ENCODE measurements at places on chromosomes 2 and 18.
A peak's percentile ranks its signal among the peaks of the same experiment; 100 is the strongest.

DNA sequence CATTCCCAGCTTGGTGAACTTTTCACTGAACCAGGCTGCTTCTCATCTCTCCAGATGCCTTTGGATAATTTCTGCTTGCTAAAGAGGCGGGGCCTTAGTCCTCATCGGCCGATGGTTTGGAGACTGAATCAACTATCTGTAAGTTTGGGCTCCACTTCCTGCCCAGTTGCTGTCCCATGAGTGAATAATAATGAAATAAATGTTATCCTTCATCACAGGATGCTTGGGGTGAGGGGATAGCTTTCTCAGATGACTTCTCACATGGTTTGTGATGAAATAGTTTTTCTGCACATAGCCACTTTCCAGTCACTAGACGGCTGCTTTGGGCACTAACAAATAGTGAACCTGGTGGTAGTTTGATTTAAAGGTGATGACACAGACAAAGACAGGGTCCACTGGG is 376.6 kb upstream of the TRIB2 start:
- no peak for DNase-seq

- DNase-seq, result no peak
Measured at GRCh38 chr2:12824351-12824777, 107.6 kb downstream of the TRIB2 start.

- no peak for DNase-seq
Measured at GRCh38 chr18:63284827-63285733, 34.5 kb downstream of the BCL2 start.

- DNase-seq, result no peak
Measured at GRCh38 chr2:119311371-119311770, 55.3 kb downstream of the C2orf76 start.

DNA sequence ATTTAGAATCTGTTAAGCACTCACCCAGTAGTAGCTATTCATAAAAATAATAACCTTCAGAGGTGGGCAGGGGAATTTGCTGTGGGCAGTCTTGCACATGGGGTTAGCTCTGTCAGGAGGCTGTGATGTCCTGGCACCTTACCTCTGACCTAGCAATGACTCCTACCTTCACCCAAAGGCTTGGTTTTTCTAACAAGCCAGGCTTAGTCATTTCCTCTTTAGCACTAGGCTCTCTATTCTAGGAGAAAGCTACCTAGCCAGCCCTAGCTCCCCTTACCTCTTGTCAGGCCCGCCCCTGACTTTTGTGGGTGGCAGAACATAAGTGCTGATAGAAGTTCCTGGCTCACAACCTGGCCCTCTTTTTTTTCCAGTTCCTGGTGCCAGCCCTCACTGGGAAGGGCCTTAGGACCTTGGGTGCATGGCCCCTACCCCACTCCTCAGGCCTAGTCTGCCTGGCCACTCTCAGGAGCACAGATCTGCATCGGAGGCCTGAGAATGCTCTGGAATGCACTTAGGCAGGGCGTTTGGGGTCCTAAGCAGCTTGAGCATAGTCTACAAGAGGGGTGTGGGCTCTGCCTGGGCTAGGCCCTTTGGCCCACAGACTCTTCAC is 17.7 kb downstream of the CPLX4 start:
- no peak for DNase-seq

DNA sequence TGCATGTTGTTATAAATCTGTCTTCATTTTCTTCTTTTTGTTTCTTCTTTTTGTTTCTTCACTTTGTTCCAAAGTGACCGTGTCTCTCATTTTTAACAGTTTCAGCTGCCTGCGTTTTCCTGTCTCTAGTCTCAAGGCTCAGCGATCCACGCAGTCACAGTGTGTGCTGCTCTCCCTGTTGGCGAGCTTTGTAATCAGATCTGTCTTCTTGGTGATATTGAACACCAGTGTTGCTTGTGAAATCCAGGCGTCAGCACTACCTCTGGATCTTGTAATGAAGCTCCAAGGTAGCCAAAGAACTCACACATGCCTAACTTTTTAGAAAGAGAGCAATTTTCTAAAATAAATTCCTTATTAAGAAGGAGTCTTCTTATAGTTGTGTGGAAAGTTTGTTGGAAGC is 13.2 kb downstream of the SNTG2 start:
- no peak for DNase-seq

DNA sequence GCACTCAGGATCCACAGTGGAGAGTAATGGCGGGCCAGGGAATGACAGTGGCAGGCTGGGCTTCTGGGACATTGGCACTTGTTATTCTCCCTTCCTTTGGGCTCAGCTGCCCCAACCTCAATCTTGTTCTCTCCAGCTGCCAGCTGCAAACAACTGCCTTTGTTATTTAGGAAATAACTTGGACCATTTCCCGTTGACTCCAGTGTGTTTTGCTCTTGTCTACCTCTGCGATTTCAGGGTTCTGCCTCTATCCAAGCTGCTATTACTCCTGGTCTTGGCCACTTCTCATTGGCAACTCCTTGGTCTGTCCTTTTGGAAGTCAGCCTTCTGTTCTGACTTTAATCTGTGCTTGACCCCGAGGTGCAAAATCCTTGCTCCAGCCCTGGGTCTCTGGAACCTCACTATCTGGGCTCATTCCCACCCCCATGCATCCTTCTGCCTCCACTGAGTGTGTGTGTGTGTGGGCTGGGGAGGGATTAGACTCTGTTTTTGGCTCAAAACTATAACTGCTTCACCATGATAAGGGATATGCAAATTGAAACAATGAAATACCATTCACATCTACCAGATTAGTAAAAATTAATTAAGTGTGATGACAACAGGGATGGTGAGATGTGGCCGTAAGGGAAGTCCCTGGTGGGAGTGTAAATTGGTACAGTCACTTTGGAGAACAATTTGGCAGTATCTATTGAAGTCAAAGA is 134.1 kb upstream of the CXCR4 start:
- no peak for DNase-seq

DNA sequence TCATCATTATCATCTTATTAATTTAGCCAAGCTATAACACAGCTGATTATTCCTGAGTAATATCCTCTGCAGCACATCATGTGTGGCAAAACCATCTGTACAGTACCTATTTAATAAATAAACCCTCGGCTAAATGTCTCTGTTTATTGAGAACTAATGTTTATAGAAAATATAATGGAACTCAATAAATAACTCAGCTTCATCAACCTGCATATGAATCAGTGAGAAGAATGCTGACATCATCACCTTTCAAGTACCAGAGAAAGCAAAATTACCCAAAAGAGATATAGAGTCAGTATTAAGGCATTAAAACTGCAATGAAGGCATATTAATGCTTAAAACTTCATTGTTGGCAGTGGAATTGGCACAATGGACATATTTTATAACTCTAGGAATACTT is 558.3 kb downstream of the PLCL1 start:
- no peak for DNase-seq

- DNase-seq, result no peak
Measured at GRCh38 chr2:230318190-230319121, 8.5 kb upstream of the SP140L start.

DNA sequence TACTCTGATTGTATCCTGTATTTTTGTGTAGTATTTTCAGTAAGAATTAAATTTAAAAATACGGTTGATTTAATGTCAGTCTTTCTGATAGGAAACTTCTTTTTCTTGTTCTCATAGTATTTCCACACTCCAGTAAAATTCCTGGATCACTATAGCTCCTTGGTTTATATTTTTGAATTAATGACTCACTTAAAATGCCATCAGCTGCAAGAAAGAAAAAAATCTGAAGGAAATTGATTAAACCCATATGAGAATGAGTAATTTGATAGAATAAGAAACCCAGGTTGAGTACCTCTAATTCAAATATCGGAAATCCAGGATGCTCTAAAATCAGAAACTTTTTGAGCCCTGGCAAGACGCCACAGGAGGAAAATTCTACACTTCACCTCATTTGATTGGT is 186.8 kb upstream of the RND3 start:
- peak; percentile 57 for DNase-seq

DNA sequence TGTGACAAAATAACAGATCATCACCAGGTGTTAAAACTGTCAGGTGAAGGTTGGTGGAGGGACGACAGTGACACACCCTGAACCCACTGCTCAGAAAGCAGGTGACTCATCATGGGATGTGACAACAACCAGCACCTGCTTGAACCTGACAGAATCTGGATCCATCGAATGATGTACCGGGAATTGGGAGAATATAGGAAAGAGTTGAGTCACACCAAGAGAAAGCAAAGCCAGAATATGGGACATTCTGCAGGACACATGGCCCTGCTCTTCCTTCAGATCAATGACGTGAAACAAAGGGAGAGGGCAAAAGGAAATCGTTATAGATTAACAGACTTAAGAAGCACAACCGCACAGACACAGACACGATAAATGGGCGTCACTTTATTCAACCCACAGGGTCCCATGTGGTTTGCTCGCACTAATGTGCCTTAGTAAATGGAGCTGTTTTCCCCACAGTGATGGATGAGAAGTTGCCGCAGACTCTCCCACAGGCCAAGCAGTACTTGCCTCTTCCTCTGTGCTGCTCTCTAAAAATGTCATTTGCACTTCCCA is 100.1 kb downstream of the CRACDL start:
- no peak for DNase-seq

DNA sequence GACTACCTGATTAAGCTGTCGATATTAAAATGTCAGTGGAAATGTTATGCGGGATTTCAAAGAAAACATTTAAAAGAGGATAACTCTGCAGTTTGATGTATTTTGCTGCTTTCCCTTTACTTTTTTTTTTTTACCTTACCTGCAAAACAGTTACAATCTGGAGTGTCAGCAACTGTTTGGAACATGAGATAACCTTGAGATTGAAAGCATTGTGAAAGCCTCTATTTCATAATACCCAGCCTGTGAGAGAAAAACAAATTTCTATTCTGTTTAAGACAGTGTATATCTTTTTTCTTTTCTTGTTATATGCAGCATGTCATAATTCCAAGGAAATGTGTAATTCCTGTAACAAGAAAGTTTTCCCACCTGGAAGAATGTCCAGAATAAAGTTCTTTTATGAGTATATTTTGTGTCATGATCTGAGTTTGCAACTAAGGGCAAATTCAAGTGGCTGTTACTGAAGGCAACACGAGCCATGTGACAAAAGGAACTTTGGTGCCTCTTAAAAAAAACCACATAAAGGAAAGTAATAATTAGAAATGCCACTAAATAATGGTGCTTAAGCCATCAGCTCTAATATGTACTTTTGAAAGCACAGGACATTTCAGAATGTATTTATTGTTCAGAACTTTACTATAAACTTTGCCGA is 297.0 kb upstream of the DSEL start:
- no peak for DNase-seq

GRCh38 chr2:180871649-180872048 is 108.8 kb upstream of the UBE2E3 start:
- no peak for DNase-seq

DNA sequence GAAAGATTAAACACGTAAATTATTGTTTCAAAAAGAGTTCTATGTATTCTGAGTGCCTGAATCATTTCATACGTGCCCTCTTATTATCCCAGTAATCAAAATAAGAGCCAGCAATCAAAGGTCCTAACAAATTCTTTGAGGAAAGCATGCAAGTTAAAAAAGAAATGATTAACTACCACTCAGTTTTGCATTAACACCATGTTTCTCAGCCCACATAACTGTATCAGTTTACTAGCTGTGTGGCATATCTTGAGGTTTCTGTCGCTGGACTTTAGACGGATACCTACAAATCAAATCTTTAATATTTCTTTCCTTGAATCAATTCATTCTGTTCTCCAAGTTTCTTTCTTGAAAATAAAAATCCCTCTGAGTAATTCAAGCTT is 668.9 kb upstream of the CHAC2 start:
- no peak for DNase-seq

DNA sequence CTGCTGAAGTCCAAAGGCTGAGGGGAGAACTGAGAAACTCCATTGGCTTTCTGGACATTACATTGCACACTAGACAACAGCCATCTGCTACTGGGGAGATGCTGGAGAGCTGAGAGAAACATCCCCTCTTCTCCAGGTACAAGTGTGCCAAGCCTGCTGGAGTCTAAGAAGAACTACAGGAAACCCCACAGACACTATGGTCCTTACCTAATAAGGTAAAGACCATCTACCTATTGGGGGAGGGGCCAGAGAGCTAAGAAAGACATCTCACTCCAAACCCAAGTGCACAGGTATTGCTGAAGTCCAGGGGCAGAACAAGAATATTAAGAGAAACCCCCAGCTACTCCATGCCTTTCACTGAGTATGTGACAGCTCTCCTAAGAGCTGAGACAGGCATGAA is 338.7 kb upstream of the NCKAP5 start:
- no peak for DNase-seq

DNA sequence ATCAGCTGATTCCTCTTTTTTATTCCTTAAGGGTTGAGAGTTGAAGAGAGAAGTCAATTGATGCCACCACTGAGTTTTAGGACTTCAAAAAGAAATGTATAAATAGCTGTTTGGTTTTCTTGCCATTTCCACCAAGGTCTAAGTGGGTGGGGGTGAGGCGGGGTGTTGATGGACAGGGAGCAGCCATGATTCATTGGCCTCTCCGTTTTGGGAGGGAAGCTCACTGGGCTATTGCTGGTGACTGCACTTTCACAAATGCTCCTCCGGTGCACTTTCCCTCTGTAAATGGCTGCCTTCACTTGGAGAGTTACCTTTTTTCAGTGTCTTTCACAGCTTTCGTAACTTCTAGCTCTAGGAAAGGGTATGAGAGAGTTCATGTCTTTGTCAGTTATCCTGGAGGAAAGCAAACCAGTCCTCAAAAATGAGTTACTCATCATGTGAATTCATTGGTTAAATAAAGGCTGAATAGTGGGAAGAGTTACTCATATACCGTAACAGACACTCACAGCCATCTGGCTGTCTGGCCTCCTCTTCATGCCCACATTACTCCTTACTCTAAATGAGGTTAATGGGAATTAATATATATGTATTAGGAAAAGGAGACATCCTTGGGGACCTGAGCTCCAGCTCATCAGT is 17.4 kb upstream of the CTAGE1 start:
- DNase-seq, result peak; percentile 49

- DNase-seq, result no peak
Measured at GRCh38 chr2:234544659-234545611, 48.1 kb upstream of the ARL4C start.

GRCh38 chr2:120319686-120320317 is 26.1 kb upstream of the INHBB start:
- DNase-seq, result no peak

DNA sequence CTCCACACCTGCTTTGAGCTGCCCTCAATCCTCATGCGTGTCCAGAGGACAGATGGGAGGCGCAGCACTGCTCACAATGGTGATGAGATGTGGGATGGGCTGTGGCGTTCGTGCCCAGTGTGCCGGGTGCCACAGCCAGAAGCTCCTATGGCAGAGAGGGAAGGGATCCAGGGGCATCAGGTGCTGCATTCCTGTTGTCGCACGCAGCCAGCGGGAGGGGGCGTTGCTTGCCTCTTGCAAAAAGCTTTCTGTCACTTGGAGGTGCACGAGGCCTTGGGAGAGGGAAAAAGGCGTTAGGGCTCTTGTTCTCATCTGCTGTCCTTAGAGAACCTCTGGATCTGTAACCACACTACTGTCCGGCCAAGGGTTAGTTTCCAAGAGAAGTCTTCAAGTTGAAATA is 29.2 kb upstream of the ALLC start:
- DNase-seq, result no peak

DNA sequence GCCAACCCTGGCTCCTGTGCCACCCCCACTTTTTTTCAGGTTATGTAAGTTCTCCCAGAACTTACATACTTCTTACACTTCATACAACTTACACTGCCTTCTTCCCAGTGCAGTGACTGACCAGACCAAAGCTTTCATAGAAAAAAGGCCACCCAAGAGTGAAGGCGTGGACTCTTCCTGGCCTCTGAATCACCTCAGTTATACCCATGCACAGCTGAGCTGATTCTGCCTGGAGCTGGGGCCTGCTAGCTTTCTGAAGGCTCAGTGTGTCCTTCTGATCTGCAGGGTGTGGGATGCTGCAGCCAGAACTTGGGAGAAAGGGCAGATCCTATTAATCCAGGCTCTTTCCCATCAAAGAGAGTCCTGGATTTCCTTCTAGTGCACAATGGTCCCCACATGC is 216.1 kb downstream of the TTC32 start:
- no peak for DNase-seq

Data from AG09309 (cell line).